Activated CD4-positive, alpha-beta memory T cell treated with anti-CD3 and anti-CD28 coated beads, Interleukin-2, amount 10 ng/mL, durations not matched to agents 7 days and 5 days (primary cell): ENCODE measurements at places on chromosomes 12 and 14. TPM values are rescaled to one million over a fixed set of nuclear protein-coding genes. Genes with fewer than 3 reads are reported as not detected.

DNA sequence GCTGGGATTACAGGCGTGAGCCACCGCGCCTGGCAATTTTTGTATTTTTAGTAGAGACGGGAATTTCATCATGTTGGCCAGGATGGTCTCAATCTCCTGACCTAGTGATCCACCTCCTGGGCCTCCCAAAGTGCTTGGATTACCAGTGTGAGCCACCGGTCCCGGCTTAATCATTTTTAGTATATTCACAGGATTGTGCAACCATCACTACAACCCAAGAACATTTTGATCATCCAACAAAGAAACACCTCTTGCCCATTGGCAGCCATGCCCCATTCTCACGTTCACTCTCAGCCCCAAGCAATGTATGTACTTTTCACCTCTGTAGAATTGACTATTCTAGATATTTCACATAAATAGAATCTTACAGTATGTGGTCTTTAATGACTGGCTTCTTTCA is 19.9 kb downstream of the SP1 start:
- no peak for DNase-seq

- DNase-seq, result no peak
Measured at GRCh38 chr14:43792980-43793379, 714.1 kb downstream of the FSCB start.

- no peak for DNase-seq
Measured at GRCh38 chr12:109741970-109742703, 28.5 kb downstream of the FAM222A start.

DNA sequence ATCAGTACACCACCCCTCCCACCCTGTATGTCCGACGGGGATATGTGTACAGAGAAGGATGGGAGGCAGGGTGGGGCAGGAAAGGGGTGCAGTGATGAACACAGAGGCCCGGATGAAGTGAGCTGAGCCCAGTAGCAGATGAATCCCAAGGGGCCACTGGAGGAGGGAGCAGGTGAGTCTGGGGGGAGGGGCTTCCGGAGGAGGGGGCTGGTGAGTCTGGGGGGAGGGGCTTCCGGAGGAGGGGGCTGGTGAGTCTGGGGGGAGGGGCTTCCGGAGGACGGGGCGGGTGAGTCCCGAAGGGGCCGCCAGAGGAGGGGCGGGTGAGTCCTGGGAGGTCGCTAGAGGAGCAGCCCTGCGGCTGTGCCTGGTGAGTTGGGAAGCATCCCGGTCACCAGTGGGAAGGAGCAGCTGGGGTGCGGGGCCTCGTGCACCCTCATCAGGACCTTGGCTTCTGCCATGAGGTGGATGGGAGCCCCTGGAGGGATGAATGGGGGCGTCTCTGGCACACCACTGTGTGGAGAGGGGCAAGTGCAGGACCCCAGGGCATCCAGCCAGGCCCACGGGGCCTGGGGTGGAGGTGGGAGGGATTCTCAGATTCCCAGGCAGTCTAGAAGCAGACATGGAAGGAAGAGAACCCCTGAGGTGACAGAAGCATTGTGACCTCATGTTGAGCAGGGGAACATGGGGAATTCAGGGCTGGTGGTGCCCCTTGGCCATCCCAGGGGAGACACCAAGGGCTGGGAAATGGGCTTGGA is 14.0 kb downstream of the BEGAIN start:
- no peak for DNase-seq

- no peak for DNase-seq
Measured at GRCh38 chr12:29627221-29627620, 129.7 kb upstream of the OVCH1 start.

GRCh38 chr12:126847005-126847629 is 1419.9 kb upstream of the TMEM132C start:
- no peak for DNase-seq

DNA sequence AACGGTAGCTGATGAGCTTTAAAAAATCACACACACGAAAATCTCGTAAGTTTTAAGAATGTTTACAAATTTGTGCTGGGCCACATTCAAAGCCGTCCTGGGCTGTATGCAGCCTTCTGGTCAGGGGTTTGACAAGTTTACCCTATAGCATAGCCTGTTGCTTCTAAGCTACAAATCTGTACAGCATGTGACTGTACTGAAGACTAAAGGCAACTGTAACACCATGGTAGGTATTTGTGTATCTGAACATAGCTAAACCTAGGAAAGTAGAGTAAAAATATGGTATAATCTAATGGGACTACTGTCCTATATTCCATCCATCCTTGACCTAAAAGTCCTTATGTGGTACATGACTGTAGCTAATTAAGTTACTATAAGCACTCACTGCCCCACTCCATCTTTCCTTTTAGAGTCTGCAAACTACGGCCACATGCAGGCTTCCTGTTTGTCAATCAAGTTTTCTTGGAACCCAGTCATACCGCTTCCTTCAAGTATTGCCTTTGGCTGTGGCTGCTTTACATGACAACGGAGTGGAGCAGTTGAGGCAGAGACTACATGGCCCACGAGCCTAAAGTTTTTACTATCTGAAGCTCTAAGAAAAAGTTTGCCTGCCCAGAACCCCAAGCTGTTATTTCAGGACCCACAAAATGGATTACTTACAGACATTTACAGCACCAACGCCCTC is 18.5 kb downstream of the KRT7 start:
- peak; percentile 56 for DNase-seq

DNA sequence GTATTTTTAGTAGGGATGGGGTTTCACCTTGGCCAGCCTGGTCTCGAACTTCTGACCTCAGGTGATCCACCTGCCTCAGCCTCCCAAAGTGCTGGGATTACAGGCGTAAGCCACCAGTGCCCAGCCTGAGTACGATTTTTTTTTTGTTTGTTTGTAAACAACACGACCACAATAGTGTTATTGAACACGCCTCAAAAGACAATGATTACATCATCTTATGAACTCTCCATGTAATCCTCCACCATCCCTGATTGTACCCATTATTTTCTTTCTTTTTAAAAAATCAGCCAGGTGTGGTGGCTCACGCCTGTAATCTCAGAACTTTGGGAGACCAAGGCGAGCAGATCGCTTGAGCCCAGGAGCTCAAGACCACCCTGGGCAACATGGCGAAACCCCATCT is 25.1 kb upstream of the TBX3 start:
- DNase-seq, result no peak

DNA sequence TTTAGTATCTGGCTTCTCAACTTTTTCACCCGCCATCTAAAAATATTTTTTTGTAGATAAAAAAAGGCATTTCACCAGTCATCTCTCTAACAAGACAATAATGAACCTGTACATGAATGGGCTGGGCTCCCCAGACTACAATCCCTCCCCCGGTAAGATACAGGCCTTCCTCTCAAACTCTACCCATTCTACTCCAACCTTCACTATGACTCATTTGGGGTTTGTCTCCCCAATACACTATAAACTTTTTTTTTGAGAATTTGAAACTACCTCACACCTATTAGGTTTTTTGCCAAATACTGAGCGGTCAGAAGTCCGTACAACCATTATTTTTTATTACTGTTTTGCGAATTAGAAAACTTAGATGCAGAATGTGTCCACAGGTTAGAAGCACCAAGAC is 784 bp downstream of the RPL6 start:
- DNase-seq, result peak; percentile 30

GRCh38 chr14:70018713-70019211 is 139.5 kb downstream of the SMOC1 start:
- peak; percentile 20 for DNase-seq

DNA sequence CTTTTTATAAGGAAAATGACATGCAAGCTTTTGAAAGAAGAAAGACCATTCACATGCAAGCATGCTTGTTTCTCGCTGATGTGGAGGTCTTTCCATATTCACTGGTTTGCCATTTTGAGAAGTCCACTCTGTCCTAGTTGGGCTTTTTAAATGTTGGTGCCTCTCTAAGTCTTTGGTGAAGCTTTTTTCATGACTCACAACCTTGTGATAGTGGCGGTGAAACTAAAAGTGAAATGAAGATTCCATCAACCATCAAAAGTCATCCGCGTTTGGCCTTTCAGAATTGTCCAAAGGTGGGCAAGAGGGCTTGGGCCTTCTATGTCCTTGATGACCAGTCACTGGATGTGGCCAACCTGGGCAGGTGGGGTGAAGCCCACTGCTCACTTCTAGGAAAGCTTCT is 4.3 kb downstream of the LRRC74A start:
- DNase-seq, result no peak

DNA sequence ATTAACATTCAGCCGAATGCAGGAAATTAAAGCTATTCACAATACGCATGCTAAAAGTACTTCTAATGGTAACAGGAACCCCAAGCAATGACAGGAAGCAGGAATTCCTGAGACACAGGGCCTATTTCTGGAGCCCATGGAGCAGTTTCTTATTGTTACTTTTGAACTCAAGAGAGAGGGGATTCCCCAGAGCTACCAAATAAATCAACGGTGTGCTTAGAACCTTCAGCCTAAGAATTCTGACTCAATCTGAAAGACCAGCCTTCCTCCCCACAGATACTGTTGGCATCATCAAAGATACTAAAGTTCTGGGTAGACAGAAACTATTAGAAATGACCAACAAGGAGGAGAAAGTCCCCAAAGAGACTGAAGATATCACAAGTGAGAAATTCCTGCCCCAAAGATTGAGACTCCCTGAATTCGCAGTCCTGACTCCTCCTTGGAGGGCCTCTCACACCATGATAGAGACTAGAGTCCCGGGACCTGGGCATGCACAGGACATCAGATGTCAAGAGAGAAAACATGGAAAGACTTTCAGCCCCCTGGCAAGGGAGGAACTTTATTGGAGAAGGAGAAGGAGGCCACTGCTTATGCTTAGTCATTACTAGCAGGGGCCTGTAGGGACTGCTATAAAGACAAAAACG is 32.7 kb downstream of the RTRAF start:
- no peak for DNase-seq

DNA sequence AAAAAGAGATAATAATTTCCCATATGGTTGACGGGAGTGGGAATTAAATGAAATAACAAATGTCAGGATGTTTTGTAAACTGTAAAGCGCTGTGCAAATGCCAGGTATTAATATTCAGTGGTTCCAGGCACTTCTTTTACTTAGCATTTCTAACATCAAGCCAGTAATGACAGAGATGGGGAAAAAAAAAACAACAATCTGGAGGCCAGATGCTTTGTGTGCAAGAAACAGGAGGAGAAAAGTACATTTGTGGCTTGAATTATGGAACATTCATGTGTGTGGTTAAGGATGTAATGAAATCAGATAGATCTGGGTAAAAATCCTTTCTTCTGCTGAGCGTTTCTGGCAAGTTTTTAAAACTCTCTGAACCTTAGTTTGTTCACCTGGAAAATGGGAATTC is 509.6 kb downstream of the FUT8 start:
- DNase-seq, result no peak

- DNase-seq, result no peak
Measured at GRCh38 chr14:99755629-99756603, 37.3 kb upstream of the EML1 start.

DNA sequence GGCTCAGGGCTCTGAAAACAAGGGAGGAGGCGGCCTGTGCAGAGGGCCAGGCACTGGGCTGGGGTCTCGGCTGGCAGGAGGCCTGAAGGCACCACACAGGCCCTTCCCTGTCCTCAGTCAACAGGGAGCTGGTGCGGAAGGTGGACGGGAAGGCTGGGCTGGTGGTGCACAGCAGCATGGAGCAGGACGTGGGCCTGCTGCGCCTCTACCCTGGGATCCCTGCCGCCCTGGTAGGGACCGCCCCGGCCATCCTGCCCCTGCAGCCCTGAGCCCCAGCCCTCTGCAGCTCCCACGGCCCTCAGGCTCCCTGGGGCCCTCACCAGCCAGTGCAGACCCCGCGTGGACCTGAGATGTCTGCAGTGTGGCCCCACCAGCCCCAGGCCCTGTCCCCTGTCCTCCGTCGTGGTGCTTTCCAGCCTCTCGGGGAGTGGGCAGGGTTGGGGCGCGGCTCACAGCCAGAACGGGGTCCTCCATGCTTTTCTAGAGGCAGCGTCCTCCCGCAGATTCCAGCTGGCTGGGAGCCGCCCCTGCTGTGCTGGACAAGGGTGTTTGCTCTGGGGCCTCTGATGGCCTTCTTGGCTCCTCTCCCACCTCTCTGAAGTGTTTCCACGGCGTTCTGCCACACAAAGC is 18.1 kb downstream of the ASPG start:
- DNase-seq, result no peak

GRCh38 chr12:108047071-108047550 is 82.0 kb upstream of the WSCD2 start:
- no peak for DNase-seq

DNA sequence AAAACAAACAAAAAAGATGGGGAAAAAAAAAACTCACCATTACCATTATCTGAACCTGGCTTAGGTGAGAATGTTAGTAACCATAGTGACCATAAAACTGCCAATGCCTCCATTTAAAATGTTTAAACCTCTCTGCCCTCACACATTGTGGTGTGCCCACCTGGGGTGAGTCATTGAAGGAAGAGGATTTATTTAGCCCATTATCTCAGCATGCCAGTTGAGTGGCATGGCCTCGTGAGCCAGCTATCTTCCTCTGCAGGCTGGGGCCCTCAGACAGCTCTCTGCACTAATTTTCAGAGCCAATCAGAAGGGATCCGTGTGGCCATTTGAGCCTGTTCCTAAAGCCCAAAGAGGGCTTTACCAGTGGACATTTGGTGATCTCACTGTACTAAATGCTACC is 81.8 kb upstream of the CCDC198 start:
- DNase-seq, result no peak

- no peak for DNase-seq
Measured at GRCh38 chr12:124025661-124026060, 52.6 kb downstream of the ZNF664 start.

GRCh38 chr12:79057540-79057939 is 193.0 kb downstream of the SYT1 start:
- no peak for DNase-seq

GRCh38 chr12:51012570-51013236 is 13.5 kb downstream of the SLC11A2 start:
- DNase-seq, result no peak

DNA sequence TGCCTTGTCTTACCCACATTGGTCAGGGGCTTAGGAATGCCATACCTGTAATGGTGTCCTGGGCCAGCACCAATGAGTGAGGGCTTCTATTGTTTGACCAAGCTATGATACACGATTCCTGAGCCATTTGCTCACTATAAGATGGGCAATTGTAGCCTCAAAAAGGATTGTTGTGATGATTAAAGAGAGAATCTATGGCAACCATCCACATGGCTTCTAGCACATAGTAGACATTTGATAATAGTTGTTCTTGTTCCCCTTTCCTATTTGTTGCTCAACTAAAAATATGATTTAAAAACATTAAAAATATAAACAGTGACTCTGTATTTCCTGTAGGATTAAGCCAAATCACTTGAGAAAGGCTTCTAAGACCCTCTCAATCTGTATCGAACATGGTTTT is 366.1 kb downstream of the PCNX1 start:
- no peak for DNase-seq

Gene SYNDIG1L
- not detected for total RNA-seq

Gene PAN2
- 61.3 TPM for total RNA-seq

Gene SMCO3
- total RNA-seq, result not detected

Gene MYH6
- total RNA-seq, result 0.10 TPM

Gene ETFBKMT
- 1.3 TPM for total RNA-seq

Gene GDF3
- not detected for total RNA-seq

Gene GCH1
- 70.3 TPM for total RNA-seq

Gene ACSM4
- total RNA-seq, result not detected

Gene TAS2R46
- 0.43 TPM for total RNA-seq

Gene ZCRB1
- 53.3 TPM for total RNA-seq

Gene FBRSL1
- 47.0 TPM for total RNA-seq

Gene TMEM119
- total RNA-seq, result 0.80 TPM
